ENCODE measurements at places on chromosomes 7 and 10.
A peak's percentile ranks its signal among the peaks of the same experiment; 100 is the strongest.

DNA sequence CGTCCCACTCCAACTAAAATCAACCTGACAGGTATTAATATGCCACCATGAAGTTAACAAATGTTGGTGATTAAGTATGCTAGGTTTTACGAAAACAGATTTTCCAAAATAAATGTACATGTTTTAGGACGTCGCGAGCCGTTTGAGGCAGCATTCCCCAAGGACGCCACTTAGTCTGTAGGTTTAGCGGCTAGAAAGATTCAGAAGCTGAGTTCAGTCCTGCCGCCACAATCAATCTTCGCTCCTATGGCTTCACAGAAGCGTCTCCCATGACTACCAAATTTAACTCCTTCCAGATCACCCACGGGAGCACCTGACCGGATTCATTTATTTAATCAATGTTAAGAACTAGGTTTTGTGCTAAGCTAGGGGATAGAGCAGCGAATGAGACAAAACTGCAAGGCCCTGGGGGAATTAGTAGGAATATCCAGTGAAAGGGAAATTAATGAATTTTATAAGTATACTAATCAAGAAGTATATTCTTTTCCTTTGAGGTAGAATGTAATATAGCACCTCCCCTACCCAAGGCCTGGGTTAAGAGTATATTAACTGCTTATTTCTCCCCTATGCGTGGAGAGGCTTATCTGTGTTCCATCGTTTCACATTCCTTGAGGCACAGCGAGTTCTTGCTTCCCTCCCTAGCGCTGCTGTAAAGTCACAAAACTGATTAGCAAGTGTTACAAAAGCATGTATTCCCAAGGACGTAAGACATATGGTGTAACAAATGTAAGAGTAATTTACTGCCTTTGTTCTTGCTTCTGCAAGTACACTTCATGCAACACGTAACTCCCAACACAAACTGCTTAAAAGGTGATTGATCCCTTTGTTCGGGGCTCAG lies 994 bp upstream of the CYP51A1 start:
- H3K27ac ChIP-seq, result peak overlapping the region; percentile 95
- no peaks in the 10 kb centered on the region for H3K27me3 ChIP-seq
- H3K4me1 ChIP-seq, result peaks cover 30% of the 10 kb centered on the region
- peak overlapping the region; percentile 97 for H3K4me3 ChIP-seq

- H3K27me3 ChIP-seq, result peaks cover 60% of the 10 kb centered on the region
- peak overlapping the region; percentile 92 for H3K27ac ChIP-seq
- peaks cover 28% of the 10 kb centered on the region for H3K4me1 ChIP-seq
- H3K4me3 ChIP-seq, result no peak overlapping the region
- DNase-seq, result peak; percentile 55
These were observed 9.5 kb upstream of the TBX20 start for GRCh38 chr7:35263396-35263795.

DNA sequence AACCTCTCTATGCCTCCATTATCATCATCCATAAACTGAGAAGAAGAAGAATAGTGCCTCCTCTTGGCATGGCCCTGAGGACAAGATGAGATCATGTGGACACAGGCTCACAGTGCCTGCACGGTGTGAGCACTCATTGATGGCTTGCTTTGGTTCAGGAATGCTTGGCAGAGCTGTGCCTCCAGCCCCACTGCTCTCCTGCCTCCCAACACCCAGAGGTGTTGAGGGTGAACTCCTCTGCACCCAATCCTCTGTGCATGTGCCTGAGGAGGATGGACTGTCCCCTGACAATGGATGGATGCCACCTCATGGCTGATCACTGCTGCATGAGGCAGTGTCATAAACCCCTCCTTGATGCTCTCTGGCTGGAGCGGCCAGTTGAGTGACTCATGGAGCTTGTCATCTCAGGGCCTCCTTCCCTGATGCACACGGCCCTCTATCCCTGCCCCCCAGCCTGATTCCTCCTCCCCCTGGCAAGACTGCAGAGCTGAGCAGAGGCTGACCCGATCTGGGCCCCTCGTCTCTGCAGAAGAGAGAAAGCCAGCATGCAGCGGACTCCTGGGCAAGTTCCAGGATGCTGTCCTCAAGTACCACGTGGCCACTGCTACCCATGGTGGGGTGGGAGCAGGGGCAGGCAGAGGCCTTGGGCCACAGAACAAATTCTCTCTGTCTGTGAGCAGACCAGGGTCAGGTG lies 136.3 kb downstream of the KCNMA1 start:
- H3K27ac ChIP-seq, result no peak overlapping the region
- no peaks in the 10 kb centered on the region for H3K4me1 ChIP-seq
- H3K27me3 ChIP-seq, result peaks cover 56% of the 10 kb centered on the region
- no peak for DNase-seq

GRCh38 chr7:138951953-138952352 lies 29.2 kb downstream of the KIAA1549 start:
- H3K36me3 ChIP-seq, result no peaks in the 10 kb centered on the region
- H3K27ac ChIP-seq, result no peak overlapping the region
- no peak for DNase-seq
- no peaks in the 10 kb centered on the region for H3K4me1 ChIP-seq
- H3K4me3 ChIP-seq, result no peak overlapping the region

- no peaks in the 10 kb centered on the region for H3K36me3 ChIP-seq
- no peaks in the 10 kb centered on the region for H3K4me1 ChIP-seq
- H3K27ac ChIP-seq, result no peak overlapping the region
- no peak overlapping the region for H3K4me3 ChIP-seq
- H3K27me3 ChIP-seq, result no peaks in the 10 kb centered on the region
These were observed 68.2 kb downstream of the SLC13A1 start for GRCh38 chr7:123131556-123131955.

GRCh38 chr10:4781955-4782354 lies 44.1 kb upstream of the AKR1E2 start:
- no peaks in the 10 kb centered on the region for H3K27me3 ChIP-seq
- no peak overlapping the region for H3K27ac ChIP-seq
- no peak overlapping the region for H3K4me3 ChIP-seq
- no peak for DNase-seq
- peaks cover 10% of the 10 kb centered on the region for H3K4me1 ChIP-seq

DNA sequence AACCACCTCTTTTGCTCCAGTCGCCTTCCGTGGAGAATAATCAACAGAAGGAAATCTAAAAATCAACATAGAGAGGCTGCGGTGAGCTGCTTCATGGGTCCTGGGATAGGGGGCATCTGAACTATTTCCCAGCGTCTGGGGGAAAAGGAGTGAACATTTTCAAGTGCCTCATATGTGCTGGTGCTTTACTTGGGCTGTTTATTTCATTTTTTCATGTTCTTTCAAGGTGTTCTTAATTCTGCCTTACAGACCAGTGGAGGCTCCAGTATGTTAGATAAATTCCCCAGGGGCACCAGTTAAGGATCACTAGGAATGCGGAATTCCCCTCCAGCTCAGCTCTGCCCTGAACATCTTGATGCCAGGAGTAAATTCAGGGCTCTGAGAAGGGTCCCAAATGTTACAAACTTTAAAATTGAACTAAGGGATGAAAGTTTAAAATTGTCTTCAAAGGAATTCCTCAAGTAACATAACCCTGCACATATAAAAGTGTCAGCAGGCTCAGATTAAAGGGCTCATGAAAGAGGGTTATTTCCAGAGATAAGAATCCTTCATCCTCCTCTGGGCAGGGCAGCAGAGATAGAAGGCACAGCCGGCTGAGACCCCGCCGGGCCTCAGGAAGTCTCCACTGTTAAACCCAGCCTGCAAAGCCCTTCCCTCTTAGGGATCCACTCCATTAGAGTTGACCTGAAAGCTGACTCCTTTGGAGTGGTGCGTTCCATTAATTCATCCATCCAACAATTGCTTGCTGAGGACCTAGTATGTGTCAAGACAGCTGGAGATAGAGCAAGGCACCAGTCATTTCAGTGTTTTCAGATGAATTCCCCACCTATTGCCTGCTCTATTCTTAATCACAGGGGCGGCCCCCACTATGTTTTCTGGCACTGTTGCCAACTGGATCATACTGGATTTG lies 345.8 kb downstream of the KCNMA1 start:
- DNase-seq, result no peak
- H3K27me3 ChIP-seq, result peaks cover 84% of the 10 kb centered on the region
- H3K4me1 ChIP-seq, result peaks cover 12% of the 10 kb centered on the region
- H3K36me3 ChIP-seq, result no peaks in the 10 kb centered on the region

DNA sequence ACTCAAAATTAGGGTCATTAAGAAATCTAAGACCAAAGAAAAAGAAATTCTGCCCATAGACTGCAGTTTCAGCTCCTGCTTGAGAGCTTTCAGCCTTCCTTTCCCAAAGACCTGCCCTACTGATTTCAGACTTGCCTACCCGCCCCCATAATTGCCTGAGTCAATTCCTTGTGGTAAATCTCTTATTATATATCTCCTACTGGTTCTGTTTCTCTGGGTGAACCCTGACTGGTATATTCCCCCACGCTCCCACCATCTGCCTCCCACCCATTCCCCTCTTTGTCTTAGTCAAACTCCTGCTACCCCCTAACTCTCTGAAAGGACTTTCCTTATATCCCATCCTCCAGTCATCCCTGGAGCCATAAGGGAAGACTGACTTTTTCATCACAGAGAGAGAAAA lies 64.7 kb upstream of the MET start:
- no peak for DNase-seq
- H3K27ac ChIP-seq, result no peak overlapping the region
- H3K4me1 ChIP-seq, result no peaks in the 10 kb centered on the region

- H3K27ac ChIP-seq, result peak overlapping the region; percentile 88
- no peak for DNase-seq
- no peaks in the 10 kb centered on the region for H3K27me3 ChIP-seq
- peaks cover 63% of the 10 kb centered on the region for H3K4me1 ChIP-seq
- peak overlapping the region; percentile 14 for H3K4me3 ChIP-seq
These were observed 45.6 kb downstream of the MINDY4 start for GRCh38 chr7:30816645-30817370.

DNA sequence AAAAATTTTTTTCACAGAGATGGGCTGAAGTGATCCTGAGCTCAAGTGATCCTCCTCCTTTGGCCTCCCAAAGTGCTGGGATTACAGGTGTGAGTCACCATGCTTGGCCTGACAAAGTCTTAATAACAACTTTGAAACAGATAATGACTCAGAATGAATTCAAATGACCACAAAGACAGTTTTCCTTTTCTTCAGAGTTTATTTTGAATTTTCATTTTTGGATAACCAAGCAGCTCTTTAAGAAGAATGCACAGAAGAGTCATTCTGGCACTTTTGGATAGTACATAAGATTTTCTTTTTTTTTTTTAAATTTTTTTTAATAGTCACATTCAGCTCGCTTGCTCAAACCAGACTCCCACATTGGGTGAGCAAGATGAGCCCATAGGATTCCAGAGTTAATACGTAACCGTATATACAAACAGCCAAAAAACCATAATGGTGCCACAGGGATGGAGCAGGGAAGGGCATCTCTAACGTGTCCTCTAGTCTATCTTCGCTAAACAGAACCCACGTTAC lies 43.0 kb upstream of the NMT2 start:
- H3K27me3 ChIP-seq, result no peaks in the 10 kb centered on the region
- H3K4me3 ChIP-seq, result no peak overlapping the region
- H3K4me1 ChIP-seq, result peaks cover 12% of the 10 kb centered on the region
- H3K36me3 ChIP-seq, result peaks cover 21% of the 10 kb centered on the region

DNA sequence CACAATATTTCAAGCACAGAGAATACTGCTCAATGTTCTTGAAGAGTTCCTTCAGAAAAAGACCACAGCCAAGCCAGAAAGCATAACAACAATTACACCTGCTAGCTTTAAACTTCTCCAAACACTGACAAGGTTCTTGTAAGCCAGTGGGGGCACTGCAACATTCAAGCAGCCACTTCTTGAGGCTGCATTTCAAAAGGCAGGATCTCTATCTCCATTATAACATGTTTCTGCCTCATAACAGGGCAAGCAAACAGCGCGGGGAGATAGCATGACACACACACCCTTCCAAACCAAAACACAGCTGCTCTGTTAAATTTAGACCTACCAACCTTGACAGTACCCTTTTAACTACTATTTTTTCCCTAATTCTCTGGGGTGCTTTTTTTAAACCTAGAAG lies 30.8 kb downstream of the CHCHD3 start:
- H3K27me3 ChIP-seq, result no peaks in the 10 kb centered on the region
- H3K4me3 ChIP-seq, result peak overlapping the region; percentile 7
- no peaks in the 10 kb centered on the region for H3K36me3 ChIP-seq
- H3K27ac ChIP-seq, result peak overlapping the region; percentile 80

- peaks cover 34% of the 10 kb centered on the region for H3K27me3 ChIP-seq
- peak overlapping the region; percentile 62 for H3K4me3 ChIP-seq
- peaks cover 23% of the 10 kb centered on the region for H3K4me1 ChIP-seq
- H3K36me3 ChIP-seq, result no peaks in the 10 kb centered on the region
- DNase-seq, result no peak
These were observed 27.5 kb upstream of the SMARCD3 start for GRCh38 chr7:151275813-151276577.

DNA sequence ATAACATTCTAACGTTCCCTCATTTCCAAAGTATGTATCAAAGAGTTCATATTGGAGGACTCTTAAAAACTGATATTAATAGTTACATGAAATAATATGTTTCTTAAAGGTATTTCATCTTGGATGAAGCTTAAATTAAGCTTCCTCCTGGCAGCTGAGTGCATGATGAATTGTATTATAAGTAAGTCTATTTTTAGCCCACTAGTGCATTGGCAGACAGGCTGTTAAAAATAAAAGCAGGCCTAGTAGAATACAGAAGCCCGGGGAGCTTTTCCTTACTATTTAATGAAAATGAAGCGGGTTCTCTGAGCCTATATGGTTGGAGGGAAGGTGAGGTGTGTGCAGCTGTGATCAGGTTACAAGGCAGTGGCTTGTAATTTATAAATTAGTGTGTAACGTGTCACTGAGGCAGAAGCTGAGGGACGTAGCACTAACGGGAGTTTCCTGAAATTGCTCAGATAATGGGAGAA lies 130.7 kb upstream of the KMT2E start:
- H3K36me3 ChIP-seq, result no peaks in the 10 kb centered on the region
- no peak for DNase-seq
- peaks cover 19% of the 10 kb centered on the region for H3K4me1 ChIP-seq

DNA sequence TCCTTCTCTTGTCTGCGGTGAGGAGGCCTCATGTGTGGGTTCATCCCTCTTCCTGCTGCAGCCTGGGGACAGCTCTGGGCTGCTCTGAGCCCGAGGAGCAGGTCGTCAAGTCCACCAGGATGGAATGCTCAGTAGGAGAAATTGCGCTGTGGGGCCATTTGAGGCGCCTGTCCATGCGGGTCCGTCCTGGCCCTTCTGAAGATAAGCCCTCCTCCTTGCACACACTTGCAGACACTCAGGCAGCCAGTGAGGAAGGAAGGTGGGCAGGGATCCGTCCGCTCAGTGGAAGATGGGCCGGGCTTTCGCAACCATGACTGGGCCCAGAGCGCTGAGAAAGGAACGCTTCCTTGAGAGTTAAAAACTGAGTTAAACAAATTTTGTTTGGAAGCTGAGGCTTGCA lies 356.8 kb downstream of the GLRX3 start:
- no peak overlapping the region for H3K4me3 ChIP-seq
- H3K4me1 ChIP-seq, result no peaks in the 10 kb centered on the region
- H3K27me3 ChIP-seq, result peaks cover 15% of the 10 kb centered on the region
- no peak for DNase-seq

DNA sequence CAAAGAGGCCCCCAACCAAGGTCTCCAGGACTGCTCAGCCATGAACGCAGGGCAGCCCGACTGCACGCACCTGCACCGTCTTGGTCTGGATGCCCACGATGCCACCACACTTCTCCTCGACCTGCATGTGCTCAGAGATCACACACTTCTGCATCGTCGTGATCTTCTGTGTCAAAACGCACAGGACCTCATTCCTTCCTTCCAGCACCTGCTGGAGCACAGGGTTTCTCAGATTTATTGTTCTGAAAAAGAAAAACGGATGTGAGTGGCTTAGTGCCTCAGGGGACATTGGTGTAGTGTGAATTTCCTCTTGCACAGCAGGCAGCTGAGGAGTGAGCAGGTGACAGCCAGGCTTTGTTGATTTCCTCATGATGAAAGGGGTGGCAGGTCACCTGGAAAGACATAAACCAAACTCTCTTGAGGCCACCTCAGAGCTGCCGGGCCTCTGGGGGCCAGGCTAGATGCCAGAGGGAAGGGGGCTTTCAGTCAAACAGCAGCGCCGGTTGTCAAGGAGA lies 38.2 kb downstream of the GSDME start:
- DNase-seq, result no peak
- no peaks in the 10 kb centered on the region for H3K36me3 ChIP-seq
- no peak overlapping the region for H3K4me3 ChIP-seq
- no peaks in the 10 kb centered on the region for H3K27me3 ChIP-seq
- H3K4me1 ChIP-seq, result peaks cover 6% of the 10 kb centered on the region

All from left ventricle myocardium inferior (tissue), 1 donor.